ENCODE measurements at places on chromosomes 2 and 18. TPM values are rescaled to one million over a fixed set of nuclear protein-coding genes. Genes with fewer than 3 reads are reported as not detected.

The FRZB gene
- polyA plus RNA-seq: 21.3 TPM

DNA sequence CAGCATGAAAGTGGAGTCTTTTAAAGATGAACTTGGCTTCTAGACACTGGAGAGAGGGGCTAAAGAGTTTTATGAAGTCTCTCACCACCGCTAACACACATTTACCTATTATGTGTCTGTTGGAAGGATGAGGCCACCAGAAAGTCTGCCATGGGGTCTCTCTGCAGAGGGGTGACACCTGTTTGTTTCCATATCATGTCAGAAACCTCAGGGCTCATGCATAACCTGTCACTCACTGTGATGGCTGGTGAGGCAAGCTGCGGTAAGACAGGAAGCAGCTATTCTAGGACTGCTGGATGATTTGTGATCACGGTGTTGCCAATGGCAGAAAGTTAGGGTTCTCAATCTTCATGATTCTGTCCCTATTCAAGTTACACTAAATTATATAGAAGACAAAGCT lies 60.8 kb upstream of the DNMT3A start:
- no peak for DNase-seq

DNA sequence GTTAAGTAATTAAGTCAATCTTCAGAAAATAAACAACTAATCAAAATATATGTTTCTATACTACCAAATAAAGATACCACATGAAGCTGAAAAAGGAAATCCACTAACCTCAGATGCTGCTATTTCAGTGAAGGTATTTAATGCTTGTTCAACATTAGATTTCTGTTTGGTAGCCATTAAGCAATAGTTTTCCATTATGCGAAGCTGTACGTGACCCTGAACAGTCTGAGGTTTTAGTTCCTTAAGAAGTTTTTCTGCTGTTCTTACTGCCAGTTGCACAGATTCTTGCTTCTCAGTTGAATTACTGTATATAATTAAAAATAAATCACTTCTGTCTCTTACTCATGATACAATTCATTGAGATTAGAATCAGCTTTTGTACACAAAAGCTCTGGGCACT lies 65.4 kb downstream of the TTC21B start:
- DNase-seq: no peak

GRCh38 chr2:53987336-53987921 lies 16.6 kb upstream of the PSME4 start:
- DNase-seq: no peak

The RAB6C gene
- polyA plus RNA-seq: 0.17 TPM
